ENCODE measurements at places on chromosomes 11 and 22. TPM values are rescaled to one million over a fixed set of nuclear protein-coding genes. Genes with fewer than 3 reads are reported as not detected.

Gene C22orf42
- not detected for total RNA-seq

Gene SLC1A2
- total RNA-seq, result 0.19 TPM

DNA sequence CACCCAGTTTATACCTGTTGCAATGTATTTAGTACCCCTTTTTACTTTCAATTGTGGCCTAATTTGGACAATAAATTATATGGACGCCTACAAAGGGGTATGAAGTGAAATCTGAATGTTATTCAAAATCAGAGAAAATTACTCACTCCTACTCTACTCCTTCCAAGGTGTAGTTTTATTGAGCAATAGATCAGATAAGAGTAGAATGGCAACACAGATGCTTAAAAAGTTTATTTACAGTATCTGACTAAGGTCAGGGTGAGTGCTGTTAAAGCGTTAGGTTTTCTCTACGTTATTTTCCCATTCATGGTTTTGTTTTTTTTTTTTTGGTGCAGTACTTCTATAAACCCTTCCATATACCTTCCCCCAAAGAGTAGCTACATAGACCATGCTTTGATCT lies 805.6 kb downstream of the KCNA4 start:
- no peak for DNase-seq

GRCh38 chr11:2390091-2390724 lies 10.3 kb upstream of the TSSC4 start:
- DNase-seq, result no peak

DNA sequence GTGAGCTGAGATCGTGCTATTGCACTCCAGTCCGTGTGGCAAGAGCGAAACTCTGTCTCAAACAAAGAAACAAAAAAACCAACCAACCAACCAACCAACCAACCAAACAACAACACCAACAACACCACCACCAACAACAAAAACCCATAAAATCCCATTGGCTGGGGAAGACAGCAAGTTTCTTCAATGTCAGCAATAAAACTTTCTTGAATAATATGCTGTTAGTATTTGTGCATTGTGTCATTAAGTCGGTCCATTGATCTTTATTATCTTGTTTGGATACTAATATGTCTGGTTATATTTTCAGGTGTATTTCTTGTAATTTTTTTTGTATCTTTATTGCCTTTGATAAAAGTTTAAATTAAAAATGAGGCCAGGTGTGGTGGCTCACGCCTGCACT lies 9.4 kb downstream of the GRK3 start:
- DNase-seq, result no peak

Gene ANKK1
- 1.3 TPM for total RNA-seq

DNA sequence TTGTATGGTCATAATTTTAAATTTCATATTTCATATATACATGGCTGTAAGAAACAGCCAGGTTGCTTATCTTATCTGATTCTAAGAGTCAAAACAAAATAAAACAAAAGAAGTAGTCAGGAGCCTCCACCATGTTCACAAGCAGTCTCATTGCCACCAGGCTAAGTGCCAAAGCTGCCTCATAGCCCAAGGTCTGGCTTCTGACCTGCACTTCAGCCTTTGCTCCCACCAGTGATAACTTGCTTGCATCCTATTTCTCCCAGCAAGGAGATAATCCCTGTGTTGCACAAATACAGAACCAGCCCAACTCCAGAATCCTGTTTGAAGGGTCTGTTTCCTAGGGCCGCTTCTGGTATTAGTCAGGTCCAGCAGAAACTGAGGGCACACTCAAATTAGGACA lies 53.9 kb upstream of the TSKU start:
- DNase-seq, result no peak

DNA sequence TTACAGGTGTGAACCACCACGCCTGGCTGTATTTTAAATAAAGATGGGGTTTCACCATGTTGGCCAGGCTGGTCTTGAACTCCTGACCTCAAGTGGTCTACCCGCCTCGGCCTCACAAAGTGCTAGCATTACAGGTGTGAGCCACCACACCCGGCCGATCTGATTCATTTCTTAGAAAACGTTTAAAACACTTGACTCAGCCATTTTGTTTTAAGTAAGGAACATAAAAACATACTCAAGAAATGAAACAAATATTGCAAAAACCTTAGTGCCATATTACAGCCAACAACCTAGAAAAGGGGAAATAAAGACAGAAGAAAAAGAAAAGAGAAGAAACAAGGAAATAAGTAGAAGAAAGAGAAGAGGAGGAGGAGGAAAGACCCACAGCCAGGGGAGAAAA lies 17.4 kb downstream of the LRFN4 start:
- no peak for DNase-seq

Gene SLC43A3
- 61.4 TPM for total RNA-seq

DNA sequence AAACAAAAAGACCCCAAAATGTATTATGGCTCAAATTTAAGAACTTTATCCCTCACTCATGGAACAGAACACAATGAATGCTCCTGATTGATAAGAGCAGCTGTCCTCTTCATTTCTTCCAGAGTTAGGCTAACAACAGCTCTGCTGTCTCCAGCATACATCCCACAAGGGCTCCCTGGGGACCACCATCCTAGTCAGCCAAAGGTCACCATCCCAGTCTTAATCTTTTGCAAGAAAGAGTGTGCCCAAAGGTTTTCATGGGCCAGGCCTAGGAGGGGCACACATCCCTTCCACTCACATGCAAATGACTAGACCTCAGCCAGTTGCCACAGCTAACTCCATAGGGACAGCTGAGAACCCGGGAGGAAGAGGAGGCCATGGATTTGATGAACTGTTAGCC lies 555.3 kb downstream of the BUD13 start:
- DNase-seq, result no peak
